Stimulated activated CD4-positive, alpha-beta T cell treated with anti-CD3 and anti-CD28 coated beads, TNF-alpha, amount 100 ng/mL, for 24 hours (primary cell): ENCODE measurements at places on chromosomes 7 and 10.

DNA sequence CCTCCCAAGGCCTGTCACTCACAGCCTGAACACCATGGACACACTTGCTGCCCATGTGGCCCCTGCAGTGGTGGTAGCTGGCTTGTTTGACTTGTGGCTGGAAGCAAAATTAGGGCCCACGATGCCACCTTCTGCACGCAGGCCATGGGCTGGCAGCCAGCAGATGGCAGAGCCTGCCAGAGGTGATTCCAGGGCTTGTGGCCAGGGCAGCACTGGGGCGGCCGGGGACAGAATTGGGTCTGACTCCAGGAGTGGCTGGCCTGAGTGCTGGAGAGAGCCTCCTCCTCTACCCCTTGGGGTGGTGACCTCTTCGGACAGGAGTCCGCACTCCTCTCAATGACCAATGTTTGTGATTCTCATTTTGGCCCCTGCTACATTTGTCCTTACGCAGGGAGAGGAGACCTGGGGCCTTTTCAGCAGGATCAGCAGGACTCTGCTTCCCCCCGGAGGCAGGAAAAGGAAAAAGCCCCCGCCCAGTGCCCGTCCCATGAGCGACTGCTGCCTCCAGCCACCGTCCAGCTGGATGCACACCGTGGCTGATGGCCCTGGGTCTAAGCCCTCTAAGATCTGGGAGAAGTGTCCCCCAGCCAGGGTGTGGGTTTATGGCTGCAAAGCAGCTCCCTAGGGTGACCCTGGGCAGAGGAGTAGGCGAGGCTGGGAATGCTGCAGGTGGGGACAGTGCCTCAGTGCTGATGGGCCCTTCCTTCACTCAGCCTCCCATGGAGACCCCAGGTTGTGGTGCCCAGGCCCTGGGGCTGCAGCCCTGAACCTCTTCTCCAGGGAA is 26.5 kb downstream of the DNAJB12 start:
- no peak for DNase-seq

DNA sequence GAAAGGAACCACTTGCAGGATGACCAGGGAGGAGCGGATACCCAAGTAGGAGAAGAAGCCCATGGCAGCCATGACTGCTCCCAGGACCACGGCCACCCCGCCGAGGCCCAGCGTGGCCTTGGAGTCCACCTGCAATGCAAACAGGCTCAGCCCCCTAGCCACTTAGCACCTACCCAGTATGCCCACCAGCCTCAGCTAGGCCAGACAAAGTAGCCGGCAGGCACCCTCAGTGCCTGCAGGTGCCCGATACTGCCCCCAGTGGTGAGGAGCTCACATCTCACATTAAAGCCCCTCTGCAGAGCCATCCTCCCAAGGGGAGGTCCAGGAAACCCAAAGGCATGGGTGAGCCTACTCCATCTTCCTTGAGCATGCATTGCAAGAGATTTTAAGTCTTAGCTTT is 6.6 kb downstream of the NPC1L1 start:
- peak; percentile 45 for DNase-seq

- no peak for DNase-seq
Observed at GRCh38 chr7:126698446-126698845, 554.3 kb downstream of the GRM8 start.

DNA sequence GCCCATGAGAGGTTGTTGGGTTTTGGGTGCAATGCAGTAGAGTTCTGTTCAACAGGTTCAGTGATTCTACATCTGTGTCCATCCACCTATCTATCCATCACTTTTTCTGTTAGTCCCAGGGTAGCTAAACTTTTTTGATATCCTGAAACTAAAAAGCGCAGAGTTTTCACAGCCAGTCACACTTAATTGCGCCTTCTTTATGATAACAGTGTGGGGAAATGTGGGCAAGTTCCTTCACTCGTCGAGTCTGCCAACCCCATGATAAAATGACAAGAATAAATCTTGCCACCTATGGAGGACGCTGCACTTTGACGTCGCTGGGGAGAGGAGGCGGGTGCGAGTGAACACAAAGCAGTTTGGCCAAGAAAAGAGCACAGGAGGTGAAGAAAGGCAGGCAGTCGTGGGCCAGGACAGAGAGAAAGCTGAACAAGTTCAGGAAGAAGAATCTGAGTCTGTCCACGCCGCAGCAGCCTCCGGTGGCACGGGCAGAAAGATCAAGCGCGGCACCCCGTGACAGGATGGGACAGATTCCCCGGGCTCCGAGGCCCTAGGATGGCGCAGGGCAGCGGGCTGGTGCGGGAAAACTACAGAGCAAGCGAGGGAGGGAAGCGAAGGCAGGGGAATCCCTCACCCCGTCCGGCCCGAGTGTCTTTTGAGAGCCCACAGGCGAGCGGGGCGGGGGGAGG is 9.2 kb downstream of the SP8 start:
- DNase-seq, result no peak

DNA sequence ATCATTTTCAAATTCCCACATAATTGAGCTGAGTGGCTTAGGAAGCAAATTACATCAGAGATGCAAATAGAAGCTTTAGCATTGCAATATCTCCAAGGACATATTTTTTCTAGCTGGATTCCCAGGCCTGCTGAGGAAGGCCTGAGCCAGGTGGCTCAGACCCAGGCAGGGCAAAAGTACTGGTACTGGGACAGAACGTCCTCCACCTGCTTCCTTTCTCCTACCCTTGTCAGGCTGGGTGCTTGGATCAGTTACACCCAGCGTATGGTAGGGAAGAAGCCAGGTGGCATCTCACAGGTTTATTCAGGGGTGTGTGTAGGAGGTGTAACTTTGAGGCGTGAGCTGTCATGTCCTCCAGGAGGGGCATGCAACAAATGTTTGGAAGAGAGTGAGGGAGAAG is 3.0 kb upstream of the PANK1 start:
- no peak for DNase-seq

GRCh38 chr10:97028832-97029178 is 157.0 kb downstream of the SLIT1 start:
- DNase-seq, result no peak
